Inflammatory macrophage treated with lipopolysaccharide for 1 hour (primary cell): ENCODE measurements at places on chromosomes 6 and 20.

- no peak for DNase-seq
These were observed 8.0 kb downstream of the KCNS1 start for GRCh38 chr20:45092898-45093297.

DNA sequence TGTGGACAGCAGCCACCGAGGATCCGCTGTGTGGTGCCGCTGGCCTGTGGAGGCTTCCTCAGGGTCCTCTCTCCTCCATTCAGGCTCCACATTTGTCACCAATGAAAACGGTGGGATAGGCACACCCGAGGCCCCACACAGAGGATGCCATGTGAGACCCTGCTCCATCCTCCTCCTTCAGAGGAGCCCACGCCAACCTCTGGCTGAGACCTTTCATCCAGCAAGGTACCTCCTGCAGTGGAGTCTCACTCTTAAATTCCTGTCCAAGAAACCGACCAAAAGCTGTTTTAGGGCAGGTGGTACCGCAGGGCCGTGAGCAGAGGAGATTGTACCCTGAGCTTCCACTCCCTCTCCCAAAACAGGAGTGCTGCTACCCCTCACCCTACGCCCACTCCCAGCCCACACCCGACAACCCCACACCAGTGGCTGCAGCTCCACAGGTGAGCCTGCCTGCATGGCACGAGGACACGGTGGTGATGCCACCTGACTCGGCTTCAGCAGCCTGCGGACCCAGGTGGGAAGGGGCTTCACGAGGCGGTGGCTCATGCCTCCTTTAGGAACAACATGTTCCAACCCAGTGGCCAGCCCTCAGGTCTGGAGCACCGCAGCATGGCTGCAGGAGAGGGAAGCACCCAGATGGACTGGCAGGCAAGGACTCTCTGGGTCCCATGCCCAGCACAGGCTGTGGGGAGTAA is 237.6 kb upstream of the AFDN start:
- no peak for DNase-seq

GRCh38 chr6:2407525-2407924 is 162.1 kb upstream of the GMDS start:
- DNase-seq: no peak

DNA sequence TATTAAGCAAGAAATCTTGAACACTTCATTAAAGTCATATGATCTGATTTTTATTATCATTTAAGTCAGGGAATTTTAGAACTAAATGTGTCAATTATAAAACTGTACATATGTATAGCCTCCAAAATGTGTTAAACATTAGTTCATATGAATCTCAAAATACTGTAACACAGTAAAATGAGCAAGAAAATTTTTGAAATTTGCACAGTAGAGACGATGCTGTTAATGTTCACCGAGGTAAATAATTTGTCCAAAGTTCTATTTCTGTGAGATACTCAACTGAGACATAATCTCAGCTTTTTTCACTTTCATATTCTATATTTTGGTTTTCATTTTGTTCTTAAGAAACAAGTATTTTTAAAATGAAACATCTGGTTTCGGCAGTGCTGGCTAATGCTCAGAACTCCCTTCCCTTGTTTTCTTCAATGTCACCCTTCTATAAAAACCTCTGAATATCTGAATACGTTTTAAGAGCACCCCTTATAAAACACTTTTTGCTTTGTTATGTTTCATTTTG is 353.1 kb downstream of the LAMA2 start:
- DNase-seq: no peak

DNA sequence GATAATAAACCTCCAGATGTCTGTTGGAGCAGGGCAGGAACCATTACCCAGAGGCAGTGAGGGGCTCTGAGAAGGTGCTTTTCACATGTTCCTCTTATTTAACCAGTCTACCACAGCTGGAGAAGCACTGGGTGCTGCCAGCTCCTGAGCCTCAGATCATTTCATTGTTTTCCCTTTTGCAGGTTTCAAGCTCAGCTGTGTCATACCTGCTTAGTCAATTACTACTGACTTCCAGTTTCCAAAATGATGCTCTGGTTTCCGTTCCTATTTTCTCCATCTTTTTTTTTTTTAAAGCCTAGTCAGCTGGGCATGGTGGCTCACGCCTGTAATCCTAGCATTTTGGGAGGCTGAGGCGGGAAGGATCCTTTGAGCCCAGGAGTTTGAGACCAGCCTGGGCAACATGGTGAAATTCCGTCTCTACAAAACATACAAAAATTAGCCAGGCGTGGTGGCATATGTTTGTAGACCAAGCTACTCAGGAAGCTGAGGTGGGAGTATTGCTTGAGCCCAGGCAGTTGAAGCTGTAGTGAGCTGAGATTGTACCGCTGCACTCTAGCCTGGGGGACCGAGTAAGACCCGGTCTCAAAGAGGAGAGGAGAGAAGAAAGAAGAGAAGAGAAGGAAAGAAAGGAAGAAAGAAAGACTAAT is 6.7 kb downstream of the FLOT1 start:
- no peak for DNase-seq

GRCh38 chr6:106702451-106703110 is 73.2 kb downstream of the QRSL1 start:
- DNase-seq: no peak

DNA sequence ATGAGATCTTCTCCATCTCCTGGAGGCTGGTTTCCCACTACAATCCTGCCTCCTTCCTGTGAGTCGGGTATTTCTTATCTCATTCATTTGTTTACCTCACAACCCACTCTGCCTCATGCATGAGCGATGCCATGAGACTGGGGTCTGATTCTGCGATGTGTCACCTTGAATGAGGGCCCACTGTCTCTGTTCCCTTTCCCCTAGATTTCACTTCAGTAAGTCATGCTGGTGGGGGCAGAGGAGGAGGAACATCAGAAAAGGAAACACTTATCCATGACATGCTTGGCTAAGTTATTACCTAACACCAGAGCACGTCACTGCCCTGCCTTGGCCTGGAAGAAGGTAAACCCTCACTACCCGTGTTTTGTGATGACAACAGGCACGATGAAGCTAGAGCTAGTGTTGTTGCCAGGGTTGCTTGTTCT is 337.4 kb upstream of the PRDM1 start:
- peak; percentile 85 for DNase-seq

- DNase-seq: no peak
These were observed 194.1 kb upstream of the GRIK2 start for GRCh38 chr6:101199441-101199840.

GRCh38 chr6:157656437-157656997 is 166.5 kb upstream of the SNX9 start:
- no peak for DNase-seq

DNA sequence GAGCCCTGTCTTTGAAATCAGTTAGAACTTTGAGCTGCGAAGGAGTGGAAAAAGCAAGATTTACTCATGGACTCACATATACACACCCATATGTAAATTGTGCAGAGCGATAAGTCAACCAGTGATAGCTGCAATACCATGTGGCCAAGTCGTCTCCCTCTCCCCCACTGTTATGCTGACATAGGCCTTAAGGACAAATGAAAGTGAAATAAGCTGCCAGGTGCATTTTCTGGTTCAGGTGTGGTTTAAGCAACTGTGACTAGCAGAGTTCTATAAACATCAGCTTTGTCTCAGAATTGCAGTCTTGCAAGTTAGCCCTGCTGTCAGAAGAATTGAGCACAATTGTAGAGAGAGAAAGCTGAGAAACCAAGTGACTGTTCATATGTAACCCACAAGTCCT is 9.6 kb downstream of the FAM83B start:
- no peak for DNase-seq

- DNase-seq: no peak
These were observed 107.9 kb upstream of the FLRT3 start for GRCh38 chr20:14445310-14445709.

DNA sequence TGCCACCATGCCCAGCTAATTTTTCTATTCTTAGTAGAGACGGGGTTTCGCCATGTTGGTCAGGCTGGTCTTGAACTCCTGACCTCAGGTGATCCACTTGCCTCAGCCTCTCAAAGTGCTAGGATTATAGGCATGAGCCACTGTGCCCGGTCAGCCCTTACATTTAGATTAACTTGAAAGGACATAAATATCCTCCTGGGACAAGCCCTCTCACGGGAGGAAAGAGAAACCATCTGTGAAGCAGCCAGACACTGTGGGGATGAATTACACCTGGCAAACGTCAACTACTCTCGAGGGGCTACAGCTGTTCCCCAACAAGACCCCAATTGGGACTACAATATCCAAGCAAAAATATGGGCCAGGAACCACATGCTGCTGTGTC is 32.7 kb upstream of the SAMHD1 start:
- no peak for DNase-seq

DNA sequence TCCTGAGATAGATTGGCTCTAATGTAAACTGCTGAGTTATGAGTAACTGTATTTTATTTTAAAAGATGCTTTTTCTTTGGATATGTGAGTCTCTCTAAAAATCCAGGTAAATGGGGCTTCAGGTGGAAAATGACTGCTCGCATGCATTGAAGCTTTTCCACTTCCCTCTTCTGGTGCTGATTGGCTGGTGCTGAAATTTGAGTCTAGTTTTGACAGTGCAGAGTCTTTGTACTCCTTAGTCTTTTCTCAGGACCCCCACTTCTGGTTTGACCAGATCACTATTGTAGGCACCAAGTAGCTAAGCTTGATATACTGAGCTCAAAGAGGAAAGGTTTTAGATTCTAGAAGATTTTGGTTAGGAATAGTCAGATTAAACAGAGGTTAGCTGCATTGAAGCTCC is 60.7 kb upstream of the TULP4 start:
- no peak for DNase-seq

GRCh38 chr20:37828684-37829083 is 74.2 kb upstream of the VSTM2L start:
- DNase-seq: no peak

DNA sequence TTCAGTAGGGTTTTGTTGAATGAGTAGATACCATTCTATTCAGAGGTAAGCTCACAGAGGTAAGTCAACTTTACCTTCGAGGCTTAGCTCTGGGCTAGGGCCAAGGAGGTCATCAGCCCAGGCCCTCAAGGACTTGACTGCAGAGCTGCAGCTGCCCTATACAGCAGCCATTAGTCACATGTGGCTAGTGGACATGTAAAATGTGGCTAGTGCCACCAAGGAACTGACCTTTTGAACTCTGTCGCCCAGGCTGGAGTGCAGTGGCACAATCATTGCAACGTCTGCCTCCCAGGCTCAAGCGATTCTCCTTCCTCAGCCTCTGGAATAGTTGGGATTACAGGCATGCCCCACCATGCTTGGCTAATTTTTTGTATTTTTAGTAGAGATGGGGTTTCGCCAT is 47.9 kb upstream of the EPB41L1 start:
- no peak for DNase-seq

DNA sequence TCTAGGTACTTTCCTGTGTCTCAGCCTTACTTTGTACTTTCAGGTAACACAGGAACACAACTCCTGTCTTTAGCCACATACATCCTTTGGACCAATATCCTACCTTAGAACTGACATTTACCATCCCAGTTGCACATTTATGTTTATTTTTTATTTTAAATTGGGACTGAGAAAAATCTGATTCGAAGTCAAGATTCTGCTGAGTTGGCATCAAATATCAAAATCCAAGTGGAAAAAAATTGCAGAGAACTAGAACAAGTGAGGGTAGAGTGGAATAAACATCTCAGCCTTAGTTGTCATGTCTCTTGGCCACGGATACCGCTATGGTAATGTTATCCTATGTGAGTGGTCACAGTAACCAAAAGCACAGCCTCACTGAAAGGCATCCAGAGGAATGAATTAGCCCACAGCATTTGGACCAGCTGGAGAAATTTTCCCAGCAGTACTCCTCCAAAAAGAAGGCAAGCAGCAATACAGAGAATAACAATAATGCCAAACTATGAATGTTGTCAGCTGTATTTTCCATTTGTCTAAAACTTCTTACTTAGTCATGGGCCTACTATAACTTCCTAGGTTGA is 17.6 kb upstream of the EYA4 start:
- no peak for DNase-seq

DNA sequence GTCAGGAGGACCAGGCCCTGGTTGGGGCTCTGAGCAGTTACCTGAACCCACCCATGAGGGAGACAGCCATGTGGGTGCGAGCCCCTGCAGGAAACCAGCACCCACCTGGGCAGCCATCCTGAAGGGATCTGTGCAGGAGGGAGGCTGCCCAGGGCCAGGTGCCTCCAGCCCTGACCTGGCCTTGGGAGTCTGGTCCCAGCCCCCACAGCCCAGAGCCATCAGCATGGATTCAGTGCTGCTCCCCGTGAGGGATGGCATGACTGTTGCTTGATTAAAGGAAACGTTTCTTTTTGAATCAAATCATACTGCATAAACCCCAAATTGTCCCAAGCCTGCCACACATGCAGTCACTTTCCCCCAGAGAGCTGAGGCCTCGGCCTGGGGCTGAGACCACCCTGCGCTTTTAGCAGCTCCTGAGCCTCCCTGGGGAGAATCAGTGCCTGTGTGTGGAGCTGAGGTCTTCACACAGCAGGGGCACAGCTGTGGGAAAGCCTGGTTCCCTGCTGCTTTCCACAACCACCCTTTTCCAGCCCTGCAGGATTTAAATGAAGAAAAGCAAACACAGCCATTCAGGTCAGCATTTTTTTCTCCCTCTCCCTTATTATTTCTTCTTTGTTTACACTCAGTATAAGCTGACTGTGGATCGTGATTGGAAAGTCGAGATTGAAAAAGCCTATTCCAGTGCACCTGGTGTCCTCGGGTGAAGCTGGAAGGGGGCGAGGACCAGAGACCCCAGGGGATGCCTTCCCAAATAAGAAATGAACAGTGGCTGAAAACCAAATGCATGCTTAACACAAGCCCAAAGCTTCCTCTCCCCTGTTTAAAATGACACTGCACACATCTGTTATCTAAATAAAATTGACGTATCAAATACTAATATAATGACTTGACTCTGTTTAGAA is 283.9 kb downstream of the SMOC2 start:
- DNase-seq: no peak

GRCh38 chr6:71473926-71474325 is 185.3 kb downstream of the OGFRL1 start:
- DNase-seq: no peak

DNA sequence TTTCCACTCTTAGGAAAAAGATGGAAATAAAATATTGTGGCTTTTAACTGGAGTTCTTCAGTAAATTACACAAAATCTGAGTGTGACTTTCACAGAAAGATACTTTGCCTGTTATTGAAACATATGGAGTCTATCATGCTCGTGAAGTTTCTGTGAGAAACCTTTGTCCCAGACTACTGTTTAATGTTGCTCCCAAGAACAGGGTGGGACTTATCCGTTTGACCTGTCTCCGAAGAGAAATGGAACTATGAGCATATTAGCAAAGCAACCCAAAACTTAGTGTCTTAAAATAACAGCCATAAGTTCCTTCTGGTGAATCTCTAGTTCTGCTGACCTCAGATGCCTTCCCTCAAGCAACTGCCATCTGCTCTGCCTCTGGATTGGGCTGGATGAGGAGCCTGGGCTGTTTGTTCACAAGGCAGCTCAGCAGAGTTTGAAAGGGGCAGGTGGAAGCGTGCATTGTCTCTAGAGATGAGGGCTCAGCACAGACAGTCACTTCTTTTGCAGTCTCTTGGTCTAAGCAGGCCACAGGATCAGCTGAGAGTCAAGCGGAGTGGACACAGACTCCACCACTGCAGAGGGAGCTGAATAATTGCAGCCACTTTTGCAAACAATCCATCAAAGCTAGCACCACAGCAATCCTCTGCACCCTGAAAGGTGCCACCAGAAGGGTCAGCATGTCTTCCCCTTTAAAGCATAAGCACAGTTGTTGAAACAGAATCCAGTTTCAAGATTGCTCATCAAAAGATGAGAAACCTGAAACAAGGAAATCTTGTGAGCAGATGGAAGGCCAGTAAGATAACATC is 52.8 kb downstream of the MYB start:
- no peak for DNase-seq
